ENCODE measurements at places on chromosomes 12 and 14. TPM values are rescaled to one million over a fixed set of nuclear protein-coding genes. Genes with fewer than 3 reads are reported as not detected.

Gene CALM1
- total RNA-seq, result 610 TPM

DNA sequence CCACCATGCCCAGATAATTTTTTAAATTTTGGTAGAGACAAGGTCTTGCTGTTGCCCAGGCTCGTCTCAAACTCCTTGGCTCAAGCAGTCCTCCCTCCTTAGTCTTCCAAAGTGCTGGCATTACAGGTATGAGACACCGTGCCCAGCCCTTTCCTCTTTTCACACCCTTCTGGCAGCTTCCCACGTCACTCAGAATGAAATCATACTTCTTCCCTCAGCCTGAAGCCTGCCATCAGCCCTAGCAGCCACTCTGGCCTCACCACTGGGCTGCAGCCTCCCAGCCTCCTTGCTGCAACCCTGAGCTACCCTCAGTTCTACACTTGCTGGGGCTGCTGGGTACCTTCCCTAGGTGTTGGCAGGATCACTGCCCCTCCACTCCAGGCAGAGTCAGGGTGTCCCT is 18.2 kb downstream of the ANKRD9 start:
- DNase-seq, result no peak

Gene PDE3A
- total RNA-seq, result 171 TPM

DNA sequence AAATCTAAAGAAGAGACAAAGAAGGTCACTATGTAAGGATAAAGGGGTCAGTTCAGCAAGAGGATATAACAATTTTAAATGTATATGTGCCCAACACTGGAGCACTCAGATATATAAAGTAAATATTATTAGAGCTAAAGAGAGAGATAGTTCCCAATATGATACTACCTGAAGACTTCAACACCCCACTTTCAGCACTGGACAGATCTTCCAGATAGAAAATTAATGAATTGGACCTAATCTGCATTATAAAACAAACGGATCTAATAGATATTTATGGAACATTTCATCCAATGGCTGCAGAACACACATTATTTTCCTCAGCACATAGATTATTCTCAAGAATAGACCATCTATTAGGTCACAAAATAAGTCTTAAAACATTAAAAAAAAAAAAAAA is 24.1 kb upstream of the SRGAP1 start:
- DNase-seq, result no peak

DNA sequence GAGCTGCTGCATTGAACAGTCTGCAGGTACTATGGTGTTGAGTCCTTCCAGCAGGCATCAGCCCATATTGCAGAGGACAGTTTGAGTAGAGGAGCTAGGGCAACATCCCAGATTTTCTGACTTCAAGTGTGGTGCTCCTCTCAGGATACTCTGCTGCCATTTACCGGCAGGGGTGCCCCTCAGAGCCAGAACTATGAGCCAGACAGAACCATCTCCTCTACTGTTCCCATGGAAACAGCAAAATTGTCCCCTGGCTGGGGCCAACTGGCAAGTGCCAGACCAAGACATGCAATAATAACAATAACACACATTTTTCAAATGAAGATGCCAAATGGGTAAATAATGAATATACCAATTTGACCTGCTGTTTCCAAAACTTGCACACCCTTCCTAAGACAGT is 102.9 kb downstream of the ADCK1 start:
- no peak for DNase-seq

DNA sequence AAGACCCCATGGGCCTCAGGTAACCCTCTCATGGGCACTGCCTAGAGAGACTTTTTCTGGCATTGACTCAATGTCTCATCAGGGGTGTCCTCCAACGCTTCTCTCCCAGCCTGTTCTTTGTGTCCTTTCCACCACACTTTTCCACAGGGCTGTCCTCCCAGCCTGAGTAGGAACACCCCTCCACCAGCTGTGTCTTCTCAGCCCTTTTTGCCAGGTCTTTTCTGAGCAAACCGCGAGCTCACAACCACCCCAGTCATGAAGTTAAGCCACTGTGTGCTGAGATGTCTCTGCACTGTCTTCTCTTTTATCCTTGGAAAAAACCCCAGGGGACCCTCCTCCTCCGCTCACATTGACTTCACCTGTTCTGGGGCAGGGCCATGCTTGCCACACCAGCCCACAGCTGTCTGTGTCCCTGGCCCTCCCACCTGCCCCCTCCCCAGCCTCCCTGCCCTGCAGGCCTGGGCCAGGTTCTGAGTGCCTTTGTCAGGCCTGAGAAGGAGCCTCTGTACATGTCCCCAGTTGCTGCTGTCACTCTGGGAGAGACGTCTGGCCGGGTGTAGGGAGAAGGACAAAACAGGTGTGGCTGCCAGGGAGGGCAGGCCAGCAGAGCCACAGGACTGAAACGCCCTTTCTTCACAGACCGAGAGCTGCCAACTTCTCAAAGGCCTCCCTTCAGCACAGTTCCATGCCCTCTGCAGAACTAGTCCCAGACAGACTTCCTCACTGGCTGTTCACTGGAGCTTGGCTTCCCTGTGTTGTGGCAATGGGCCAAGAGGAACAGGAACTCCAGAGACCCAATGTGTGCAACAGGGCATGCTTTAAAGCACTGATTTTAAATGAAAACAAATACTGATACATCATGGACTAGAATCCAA is 50.5 kb upstream of the PNMA1 start:
- peak; percentile 80 for DNase-seq

Gene ADAMTS20
- total RNA-seq, result not detected

GRCh38 chr14:88289234-88289633 is 33.8 kb downstream of the KCNK10 start:
- no peak for DNase-seq

DNA sequence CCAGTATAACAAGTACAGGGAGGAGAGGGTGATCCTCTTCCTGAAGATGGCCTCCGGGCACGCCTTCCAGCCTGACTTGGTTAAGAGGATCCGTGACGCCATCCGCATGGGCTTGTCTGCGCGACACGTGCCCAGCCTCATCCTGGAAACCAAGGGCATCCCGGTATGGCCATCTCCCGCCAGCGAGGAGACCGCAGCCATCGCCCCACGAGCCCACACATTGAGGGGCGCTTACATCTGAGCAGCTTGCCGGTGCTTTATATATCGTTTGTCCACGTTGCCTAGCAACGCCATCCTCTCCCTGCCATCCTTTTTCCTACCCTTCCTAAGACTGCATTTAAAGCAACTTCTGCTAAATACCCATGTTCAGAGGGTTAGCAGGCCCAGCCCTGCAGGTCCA is 71.5 kb downstream of the AACS start:
- no peak for DNase-seq

GRCh38 chr12:69733638-69734037 is 5.0 kb upstream of the RAB3IP start:
- no peak for DNase-seq

DNA sequence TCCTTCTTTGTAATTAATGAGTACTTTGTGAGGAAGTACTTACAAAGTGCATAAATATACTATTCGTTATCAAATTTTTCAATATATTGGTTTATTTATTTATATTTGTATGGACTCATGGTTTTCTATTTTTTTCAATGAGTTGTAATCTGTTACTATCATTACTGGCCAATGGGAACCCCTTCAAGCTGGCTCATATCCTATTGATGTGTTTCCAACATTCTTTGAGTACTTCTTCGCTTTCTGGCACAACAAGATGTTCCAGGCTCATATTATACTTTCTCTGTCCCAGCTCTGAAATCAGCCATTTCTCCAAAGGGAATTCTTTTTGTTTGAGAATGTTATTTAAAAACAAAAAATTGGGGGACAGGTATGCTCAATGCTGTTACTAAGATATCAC is 17.5 kb downstream of the YBX3 start:
- DNase-seq, result no peak

DNA sequence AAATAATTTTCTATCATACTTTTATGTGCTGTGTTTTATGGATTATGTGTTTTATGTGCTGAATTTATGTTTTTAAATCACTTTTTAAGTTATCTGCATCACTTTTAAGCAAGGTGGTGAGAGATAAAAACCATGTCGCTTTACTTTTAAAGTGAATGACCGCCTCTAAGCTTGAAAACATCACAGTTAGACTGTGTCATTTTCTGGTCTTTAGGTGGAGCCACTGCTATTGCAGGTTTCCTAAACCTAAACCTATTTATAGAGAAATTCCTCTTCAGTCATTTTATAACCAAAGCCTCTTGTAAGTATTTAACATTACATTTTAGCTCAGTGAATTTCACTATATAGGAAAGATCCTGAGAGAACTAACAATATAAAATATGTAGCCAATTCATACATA is 21.0 kb upstream of the MDM2 start:
- no peak for DNase-seq

Gene IL26
- not detected for total RNA-seq

Gene MIP
- not detected for total RNA-seq

Gene TAS2R9
- total RNA-seq, result not detected

DNA sequence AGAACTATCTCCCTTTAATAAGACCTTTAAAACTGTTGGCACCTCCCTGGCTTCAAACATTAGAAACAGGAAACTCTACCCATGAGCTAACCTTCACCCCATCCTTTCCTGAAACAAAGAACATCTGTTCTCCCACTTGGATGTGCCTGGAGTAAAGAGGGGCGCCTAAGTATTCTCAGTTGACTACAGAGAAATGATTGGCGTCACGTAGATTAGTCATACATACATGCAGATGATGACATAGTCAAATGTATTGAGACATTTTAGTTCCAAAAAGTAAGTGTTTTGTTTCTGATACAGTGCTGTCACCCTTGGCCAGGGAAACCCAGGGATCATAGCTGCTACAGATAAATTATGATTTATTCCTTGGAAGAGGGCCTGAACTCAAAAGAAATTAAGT is 260.0 kb upstream of the PLEKHG7 start:
- DNase-seq, result no peak

- DNase-seq, result no peak
Observed at GRCh38 chr12:56947633-56948456, 9.6 kb downstream of the RDH16 start.

- DNase-seq, result no peak
Observed at GRCh38 chr12:40775661-40776060, 83.4 kb downstream of the CNTN1 start.

DNA sequence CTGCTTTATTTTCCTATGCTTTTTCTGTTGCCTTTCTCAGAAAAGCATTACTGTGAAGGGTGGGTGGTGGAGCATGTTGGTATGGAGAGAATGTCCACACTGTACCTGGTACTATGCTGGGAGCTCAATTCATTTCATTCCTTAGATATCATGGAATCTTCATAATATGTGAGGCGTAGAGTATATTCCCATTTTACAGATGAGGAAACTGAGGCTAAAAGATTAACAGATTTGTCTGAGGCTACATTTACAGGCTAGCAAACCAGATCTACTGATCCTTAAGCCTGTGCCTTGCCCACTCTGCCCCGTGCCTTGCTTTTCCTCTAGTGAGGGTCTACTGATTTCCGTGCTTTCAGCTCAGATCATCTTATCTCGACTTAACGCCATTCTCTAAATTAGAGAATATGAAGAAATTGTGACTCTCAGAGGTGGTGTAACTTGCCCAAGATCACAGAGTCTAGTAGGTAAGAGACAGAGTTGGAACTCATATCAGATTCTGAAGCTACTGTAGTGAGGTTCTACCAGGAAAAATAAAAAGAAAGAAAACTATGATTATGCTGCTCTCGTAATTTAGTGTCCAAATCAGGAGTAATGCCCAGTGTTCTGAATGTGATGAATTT is 5.5 kb downstream of the GLRX5 start:
- DNase-seq, result no peak

DNA sequence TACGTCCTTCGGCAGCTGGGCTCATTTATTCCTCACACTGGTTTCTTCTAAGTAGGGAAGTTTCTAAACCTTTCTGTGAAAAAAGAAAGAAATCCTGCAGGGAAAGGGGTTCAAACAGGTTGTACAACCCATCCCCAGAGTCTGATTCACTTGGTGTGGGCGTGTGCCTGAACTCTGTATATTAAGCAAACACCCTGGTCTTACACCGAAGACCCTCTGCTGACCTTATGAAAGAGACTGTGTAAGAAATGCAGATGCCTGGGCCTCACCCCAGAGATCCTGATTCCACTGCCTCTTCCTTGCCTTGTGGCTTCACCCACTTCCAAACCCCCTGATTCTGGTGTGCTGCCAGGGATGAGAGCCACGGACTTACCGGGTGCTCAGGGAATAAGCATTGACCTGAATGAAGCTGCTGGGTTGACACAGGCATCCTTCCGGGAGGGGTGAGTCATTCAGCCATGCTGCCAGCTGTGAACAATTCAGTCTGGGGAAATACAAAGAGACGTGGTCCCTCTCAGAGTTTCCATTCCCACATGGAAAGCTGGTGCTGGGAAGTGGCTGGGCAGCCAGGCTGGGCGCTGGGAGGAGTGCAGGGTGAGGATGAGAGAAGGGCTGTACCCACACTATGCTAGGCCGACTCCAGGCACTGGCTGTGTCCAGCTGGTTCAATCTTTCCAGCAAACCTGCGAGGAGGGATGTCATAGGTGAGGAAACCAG is 26.5 kb upstream of the ACTN1 start:
- DNase-seq, result peak; percentile 42

DNA sequence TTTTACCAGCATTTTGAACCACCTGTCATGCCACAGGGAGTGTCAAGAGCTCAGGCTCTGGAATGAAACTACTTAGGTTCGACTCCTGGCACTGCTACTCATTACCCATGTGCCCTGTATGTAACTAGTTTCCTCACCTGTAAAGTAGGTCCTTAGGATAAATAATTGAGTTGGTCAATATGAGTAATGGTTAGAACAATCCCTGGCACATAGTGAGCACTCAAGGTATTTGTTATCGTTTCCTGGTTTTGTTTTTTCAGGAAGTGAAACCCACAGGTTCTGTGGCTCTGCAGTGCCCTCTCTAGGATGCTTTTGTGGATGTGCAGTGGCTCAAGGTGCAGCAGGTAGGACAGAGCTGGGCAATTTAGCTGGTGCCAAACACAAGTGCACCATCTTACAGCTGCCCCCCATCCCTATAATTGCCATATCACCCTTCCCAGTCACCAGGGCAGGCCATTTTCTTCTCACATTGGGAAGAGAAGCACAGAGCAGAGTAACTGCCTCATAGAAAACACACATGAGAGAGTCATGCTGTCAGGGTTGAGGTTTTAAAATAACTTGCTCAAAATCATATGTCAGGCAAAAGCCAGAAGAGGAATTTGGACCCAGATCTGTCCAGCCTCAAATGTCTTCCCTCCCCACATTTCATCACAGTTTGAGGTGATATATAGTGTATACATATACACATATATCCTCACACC is 297.5 kb downstream of the RPAP3 start:
- no peak for DNase-seq

DNA sequence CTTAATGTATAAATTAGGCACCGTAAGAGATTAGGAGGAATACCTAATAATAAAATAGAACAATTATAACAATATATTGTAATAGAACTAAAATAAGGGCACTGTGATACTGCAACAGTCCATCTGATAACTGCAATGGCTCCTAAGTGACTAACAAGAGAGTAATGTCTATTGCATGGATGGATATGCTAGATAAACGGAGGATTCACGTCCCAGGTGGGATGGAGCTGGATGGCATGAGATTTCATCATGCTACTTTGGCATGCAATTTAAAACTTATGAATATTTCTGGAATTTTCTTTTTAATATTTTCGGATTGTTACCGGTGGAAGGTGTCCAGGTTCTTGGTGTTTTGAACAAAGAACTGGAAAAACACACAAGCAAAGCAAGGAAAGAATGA is 2.2 kb upstream of the TMEM19 start:
- DNase-seq, result no peak

- DNase-seq, result no peak
Observed at GRCh38 chr14:88049266-88049665, 44.3 kb downstream of the GPR65 start.

- no peak for DNase-seq
Observed at GRCh38 chr14:103022002-103022684, 35.2 kb downstream of the CDC42BPB start.
